T-helper 2 cell treated with Interferon-gamma antibody and Interleukin-4, amounts not matched to agents 5 μg/mL and 100 μg/mL, for 36 hours (primary cell): ENCODE measurements at places on chromosomes 5 and 9.

- no peak for DNase-seq
These were observed 9.4 kb downstream of the FLT4 start for GRCh38 chr5:180639741-180640610.

DNA sequence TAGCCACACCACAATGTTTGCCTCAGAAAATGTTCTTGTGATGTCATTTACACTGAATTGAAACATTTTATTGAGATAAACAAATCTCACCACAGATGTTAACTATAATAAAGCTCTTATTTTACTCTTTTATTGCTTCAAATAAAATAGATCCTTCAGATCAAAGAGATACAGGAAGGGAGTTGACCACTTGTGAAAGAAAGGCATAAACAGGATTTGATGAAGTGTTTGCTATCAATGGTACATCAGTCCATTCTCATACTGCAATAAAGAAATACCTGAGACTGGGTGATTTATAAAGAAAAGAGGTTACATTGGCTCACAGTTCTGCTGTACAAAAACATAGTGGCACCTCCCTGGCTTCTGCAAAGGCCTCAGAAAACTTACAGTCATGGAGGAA is 40.2 kb upstream of the OR13F1 start:
- no peak for DNase-seq

- no peak for DNase-seq
These were observed 198.7 kb upstream of the KLF9 start for GRCh38 chr9:70613024-70613768.

- DNase-seq, result no peak
These were observed 4.6 kb downstream of the VCAN start for GRCh38 chr5:83475935-83476814.

DNA sequence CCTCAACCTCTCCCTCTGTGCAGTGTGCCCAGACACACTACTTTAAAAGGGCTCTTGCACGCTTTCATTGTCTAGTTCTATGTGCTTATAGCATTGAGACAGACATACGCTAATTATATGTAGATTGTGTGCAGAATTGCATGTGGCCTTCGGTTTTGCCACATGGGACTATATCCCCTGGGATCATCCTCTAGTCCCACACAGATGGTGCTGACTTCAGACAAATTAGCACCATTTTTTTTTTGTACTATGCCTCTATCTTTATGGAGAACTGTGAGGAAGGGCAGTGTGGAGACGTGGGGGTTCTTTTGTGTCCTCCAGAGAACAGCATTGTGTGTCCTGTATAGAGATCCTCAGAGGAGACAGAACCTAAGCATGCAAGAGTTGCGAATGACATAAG is 29.3 kb downstream of the PAPPA start:
- DNase-seq, result no peak

DNA sequence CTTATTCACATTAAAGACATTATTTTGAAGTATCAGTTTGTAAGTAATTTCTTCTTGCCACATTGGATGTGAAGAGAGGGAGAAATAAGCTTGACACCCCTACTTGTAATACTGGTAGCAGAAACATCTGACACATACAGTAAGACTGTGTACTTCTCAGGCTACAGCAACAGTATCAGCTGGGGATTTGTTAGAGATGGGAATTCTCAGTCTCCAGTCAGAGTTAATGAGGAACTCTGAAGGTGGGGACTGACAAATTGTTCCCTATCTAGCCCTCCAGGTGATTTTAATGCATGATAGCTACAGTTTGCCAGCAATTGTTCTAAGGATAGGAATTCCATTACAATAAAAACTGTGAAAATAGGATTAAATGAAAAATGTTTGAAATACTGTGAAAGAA is 524.8 kb downstream of the PRR16 start:
- DNase-seq, result no peak

DNA sequence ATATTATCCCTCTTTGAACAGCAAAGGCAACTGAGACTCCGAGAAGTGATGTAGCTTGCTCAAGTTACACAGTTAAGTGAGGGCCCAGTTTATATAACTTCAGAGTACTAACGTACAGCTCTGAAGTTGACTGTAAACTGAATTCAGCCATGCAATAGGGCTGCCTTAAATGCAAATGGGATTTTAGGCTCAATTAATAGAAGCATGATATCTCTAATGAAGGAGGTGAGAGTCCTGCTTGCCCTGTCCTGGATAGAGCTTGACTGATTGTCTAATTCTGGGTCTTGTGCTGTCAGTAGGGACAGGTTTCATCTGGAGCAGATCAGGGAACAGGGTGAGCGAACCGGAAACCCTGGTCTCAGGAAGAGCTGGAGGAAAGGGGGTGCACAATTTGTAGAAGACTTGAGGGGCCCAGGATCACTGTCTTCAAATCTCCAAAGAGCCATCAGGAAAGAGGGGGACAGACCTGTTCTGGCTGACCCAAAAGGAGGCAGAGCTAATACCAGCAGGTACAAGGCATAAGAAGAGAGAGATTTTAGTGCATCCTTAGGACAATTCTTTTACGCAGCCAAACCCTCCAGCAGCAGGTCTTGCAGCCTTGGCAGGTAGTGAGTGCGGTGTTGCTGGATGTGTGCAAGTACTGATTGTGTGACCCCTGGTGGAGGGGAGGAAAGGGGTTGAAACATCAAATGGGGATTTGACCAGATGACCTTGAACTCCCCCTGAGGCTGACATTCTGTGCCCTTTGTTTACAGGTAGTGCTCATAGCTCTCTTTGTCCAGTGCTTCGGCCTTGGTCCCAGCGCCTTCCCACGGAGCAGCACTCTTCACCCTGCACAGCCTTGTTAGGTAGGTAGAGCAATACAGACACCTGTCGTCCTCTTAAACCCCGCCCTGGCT is 13.0 kb downstream of the GSN start:
- DNase-seq, result no peak

DNA sequence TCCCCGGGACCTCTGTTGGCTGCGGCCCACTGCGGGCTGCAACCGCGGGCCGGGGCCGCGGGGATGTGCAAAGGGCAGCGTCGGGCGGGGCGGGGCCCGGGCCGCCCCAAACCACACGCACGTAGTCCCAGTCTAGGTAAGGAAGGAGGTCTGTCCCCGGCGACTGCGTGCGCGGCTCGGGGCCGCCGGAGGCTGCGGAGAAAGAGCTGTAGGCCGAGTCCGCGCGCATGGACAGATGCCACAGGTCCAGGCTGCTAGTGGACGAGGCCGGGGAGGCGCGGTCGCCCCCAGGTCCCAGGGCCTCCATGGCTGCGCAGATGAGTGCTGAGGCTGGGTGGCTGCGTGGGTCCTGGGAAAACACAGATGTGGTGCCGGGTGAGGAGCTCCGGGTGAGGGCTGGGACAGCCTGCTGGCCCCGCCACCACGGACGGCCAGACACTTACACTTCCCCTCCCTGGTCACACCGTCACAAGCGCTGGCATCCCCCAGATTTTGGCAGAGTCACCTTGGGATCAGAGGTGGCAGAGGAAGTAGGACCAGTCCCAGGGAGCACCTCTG is 4.5 kb downstream of the SHROOM1 start:
- peak; percentile 36 for DNase-seq

- DNase-seq, result no peak
These were observed 11.1 kb upstream of the FSD1L start for GRCh38 chr9:105436783-105437182.

DNA sequence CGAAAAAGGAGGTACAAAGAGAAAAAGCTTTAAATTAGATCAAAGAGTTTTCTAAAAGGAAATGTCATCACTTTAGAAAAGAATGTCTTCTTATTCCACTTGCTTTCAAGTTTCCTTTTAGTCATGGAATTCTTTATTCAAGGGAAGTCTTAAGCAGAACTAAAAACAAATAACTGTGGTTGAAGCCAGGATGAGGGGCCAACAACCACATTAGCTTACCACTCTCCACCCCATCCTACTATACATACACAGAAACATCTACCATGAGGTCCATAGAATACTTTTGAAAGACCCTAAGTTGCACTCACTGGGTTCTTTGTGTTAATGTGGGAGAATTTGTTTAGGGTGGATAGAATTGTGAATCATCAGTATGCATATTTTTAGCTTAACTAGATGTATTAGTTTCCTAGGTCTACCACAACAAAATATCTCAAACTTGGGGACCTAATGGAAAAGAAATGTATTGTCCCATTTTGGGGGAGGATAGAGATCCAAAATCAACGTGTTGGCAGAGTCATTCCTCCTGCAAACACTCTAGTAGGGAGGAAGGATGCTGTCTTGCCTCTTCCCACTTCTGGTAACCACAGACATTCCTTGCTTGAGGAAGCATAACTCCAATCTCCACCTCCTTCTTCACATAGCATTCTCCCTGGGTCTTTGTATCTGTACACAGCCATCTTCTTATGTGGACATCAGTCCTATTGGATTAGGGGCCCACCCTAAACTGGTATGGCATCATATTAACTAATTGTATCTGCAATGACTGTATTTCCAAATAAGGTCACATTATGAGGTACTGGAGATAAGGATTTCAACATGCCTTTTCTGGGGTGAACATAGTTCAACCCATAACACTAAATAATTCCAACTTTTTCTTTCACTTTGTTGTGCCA is 239.4 kb downstream of the LURAP1L start:
- DNase-seq, result no peak

DNA sequence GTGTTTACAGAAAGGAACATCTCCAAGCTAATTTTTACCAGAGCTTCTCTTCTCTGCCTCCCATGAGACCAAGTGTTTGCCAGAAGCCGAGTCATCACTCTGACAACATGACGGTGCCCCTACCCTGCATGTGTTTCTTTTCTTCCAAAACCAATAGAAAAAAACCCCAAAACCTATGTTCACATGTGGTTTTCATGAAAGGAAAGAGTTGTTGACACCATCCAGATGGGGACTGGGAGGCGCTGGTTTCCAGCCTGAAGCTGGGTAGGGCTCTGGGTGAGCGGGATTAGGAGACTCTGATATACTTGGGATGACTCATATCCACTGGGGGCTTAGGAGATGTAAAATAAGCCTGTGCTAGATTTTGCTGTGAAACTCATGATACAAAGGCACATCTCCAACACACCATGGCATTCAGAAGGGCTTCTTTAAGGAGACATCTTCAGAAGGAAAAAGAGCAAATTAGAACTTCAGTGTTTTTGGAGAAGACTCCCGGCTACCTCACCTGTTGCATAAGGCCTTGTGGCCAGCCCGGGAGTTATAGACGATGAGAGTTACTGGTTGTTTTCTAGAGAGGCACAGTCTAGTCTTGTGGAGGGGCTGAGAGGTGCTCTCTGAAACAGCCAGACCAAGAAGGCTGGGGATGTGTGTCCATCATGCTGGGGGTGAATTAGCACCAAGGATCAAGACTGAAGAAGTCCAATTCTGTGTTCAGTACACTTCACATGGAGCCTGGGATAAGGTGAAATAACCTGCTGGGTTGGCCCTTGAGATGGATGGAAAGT is 108.9 kb upstream of the LHFPL2 start:
- DNase-seq, result peak; percentile 4

DNA sequence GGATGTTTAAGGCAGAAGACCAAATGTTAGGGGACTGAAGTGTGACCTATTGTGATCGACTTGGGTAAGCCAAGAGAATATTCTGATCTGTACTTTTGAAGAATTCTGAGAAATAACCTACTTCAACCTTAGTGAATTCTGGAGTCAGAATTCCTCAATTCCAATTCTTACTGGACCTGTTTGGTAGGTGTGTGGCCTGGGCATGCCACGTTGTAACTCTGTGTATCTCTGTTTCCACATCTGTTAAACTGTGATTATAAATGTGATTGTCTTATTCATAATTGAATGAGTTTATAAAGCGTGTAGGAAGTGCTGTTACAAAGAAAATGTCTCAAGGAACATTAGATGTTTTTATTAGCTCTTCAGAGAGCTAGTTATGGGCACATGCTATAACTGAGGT is 64.5 kb downstream of the TUSC1 start:
- DNase-seq, result no peak

- DNase-seq, result no peak
These were observed 164.9 kb downstream of the NTRK2 start for GRCh38 chr9:84834426-84834825.

- DNase-seq, result no peak
These were observed 13.0 kb downstream of the RGS3 start for GRCh38 chr9:113476511-113476916.

DNA sequence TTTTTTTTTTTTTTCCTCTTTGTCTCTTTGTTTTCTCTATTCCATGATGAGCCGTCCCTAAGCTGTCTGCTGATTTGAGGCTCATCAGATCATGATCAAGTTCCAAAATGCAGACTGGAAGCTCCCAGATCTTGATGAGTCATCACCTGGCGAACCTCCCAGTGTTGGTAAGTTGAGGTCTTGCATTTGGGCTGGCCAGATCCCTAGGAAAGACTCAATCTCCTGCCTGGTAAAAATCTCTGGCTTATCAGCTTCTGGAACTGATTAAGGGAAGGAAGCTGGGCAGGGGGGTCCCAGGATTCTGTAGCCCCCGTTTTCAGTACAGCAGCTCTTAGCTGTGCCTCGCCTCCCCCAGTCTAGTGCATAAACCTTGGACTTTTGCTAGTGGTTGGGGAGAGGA is 69.0 kb downstream of the TSPAN17 start:
- DNase-seq, result no peak

GRCh38 chr9:90641884-90642487 is 638 bp downstream of the DIRAS2 start:
- no peak for DNase-seq

DNA sequence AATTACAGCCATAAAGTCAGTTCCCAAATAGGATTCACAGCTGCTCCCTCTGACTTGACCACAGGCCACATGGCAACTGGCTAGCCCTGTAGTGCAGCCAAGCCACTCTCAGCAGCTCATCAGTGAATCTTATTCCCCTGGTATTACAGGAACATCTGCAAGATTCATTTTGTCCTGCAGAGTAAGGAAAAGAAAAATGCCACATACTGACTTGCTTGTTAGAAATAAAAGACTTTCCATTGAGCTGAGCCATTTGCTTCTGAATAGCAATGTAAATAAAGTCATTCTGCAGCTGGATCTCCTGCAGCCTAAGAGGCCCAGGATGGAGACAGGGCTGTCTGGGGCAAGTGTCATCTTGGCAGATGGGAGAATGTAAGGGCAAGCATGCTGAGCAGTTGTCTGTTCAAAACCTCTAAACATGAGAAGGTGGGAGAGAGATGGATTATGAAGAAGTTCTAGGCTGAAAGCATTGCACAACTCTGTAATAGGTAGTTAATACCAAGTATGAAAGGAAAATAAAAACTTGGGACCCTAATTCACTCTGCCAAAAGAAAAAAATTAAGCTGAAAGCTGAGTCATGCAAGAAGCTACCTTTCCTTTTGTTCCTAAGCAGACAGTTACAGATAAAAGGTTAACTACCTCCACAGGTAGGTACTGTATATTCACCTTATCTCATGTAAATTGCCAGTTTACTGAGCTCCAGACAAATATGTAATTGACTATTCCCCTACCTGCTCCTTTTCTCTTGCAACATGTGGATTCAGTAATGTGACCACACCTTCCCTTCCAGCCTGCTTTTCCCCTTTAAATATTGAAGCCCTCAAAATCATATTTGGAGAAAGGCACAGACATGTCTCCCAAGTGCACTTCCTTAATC is 244.4 kb upstream of the RAI14 start:
- DNase-seq, result no peak
